ENCODE measurements at places on chromosomes 5 and 9.

- no peak for DNase-seq
These were observed 88.4 kb downstream of the ENC1 start for GRCh38 chr5:74552101-74552500.

- peak; percentile 69 for DNase-seq
These were observed 91.9 kb upstream of the STC2 start for GRCh38 chr5:173420108-173420507.

- DNase-seq = no peak
These were observed 7.4 kb upstream of the HNRNPA0 start for GRCh38 chr5:137761566-137761965.

DNA sequence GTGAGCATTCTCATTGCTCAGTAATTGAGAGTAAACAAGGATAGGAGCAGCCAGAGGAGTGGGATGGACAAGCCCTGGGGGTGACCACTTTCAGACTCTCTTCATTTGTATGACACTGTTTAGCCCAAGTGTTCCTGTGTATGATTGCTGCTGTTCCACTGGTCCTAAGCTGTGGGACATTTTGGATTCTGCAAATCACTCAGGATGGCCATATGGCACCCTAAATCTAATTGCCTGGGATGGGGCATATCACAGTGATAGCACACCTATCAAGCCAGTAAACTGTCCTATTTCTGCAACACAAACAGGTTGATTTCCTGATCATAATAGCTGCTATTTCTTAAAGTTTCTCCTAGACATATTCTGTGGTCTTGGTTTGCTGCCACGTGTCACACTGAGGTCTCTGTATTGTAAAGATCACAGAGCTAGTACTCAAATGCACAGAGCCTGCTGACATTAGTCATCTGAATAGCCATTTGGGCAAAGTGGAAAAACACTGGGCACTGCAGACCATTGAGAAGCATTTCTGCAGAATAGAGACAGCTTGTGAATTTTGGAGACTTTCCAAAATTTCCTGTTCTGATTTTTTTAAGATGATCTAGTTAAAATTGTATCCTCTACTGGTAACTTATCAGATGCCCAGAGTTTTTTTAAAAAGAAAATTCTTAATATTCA is 320.2 kb downstream of the RFX3 start:
- no peak for DNase-seq

DNA sequence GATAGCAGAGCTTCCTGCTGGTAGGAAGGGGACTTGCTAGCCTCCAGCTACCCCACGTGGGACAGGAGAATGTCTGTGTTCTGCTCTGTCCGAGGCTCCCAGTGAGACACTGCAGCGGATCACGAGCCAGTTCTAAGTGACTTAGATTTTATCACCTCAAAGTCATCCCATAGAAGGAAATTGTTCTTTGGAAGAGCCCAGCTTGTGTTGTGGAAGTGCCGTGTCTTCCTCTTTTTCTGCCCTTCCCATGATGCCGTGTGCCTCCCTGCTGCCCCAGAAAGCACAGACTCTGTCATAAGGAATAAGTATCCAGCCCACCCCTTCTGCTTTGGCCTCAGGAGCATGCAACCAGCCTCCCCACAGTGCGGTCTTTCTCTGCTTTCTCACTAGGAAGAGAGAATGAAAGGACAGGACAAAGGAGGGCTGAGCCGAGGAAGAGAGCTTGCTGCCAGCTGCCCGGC is 35.6 kb downstream of the RUFY1 start:
- no peak for DNase-seq

- no peak for DNase-seq
These were observed 207.7 kb downstream of the TTLL11 start for GRCh38 chr9:121885345-121885901.

GRCh38 chr5:39761199-39761950 is 336.6 kb upstream of the DAB2 start:
- DNase-seq = no peak
